ENCODE measurements at places on chromosomes 4 and X. TPM values are rescaled to one million over a fixed set of nuclear protein-coding genes. Genes with fewer than 3 reads are reported as not detected.

DNA sequence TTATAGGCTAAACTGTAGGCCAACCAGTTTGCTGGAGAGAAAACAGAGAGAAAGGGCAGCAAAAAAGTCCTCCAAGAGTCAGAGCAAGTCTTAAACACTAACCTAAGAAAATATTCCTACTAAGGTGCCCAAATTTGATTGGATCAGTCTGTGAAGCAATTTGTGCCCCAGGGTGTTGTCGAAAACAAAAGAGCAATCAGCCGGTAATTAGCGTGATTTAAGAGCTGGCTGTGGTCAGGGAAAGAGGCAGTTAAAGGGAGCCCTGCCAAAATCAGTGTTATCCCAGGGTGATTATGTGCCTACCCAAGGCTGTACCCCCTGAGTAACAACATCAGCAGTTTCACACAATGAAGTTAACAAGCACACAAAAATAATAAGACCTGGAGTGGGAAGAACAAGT lies 6.4 kb upstream of the BRWD3 start:
- no peak for DNase-seq

- DNase-seq: no peak
Observed at GRCh38 chrX:44178274-44179053, 165.0 kb downstream of the EFHC2 start.

The RPS6KA6 gene
- polyA plus RNA-seq: 3.3 TPM

GRCh38 chrX:37424000-37424429 lies 74.9 kb downstream of the PRRG1 start:
- no peak for DNase-seq

The RPA4 gene
- 0.12 TPM for polyA plus RNA-seq

The FAAH2 gene
- 0.53 TPM for polyA plus RNA-seq

The L1CAM gene
- polyA plus RNA-seq: 0.10 TPM

GRCh38 chrX:397575-397974 lies 10.9 kb upstream of the PPP2R3B start:
- DNase-seq: no peak

The FABP2 gene
- polyA plus RNA-seq: not detected

GRCh38 chr4:62455871-62456270 lies 1255.7 kb downstream of the ADGRL3 start:
- no peak for DNase-seq

DNA sequence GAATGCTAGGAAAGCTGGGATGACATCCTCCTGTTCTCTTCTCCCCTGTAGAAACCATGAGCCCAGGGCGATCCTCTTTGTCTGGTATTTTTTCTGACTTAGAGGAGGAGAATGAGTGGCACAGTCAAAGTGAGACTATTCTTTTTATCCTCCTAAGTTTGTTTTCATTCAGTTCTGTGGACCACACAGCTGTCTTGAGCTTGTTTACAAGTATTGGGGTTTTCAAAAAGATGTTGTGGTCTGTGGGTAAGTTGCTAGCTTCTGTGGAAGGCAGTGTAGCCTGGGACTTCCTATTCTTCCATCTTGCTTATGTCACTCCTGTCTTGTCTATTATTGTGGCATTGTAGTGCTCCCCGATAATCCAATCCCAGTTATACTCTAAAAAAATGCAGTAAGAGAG lies 223.0 kb downstream of the PAPSS1 start:
- no peak for DNase-seq

GRCh38 chr4:2487632-2488031 lies 18.7 kb downstream of the RNF4 start:
- DNase-seq: no peak

The SRPX2 gene
- 87.1 TPM for polyA plus RNA-seq

The GLOD5 gene
- polyA plus RNA-seq: not detected

DNA sequence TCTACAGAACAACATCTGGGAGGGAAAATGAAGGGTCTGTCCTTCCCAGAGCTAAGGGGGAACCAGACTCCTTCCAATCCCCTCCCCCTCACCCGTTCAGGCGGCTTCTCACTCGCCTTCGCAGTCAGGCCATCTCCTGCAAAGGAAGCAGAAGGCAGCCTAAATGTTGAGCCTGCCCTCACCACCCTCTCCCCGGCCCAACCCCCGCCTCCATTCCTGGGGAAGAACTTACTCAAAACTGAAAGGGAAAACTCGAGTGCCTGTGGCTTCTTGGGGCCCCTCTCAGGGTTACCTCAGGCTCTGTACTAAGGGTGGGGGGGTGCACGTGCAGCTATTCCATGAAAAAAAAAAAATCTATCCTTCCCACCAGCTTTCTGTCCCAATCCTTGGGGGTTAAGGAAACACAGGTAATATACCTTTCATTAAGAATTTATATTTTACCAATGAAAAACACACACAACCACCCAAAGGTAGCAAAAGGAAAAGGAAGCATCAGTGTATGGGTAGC lies 2.4 kb downstream of the ZMYM3 start:
- no peak for DNase-seq

- DNase-seq: no peak
Observed at GRCh38 chr4:40152637-40153036, 44.2 kb upstream of the RHOH start.

DNA sequence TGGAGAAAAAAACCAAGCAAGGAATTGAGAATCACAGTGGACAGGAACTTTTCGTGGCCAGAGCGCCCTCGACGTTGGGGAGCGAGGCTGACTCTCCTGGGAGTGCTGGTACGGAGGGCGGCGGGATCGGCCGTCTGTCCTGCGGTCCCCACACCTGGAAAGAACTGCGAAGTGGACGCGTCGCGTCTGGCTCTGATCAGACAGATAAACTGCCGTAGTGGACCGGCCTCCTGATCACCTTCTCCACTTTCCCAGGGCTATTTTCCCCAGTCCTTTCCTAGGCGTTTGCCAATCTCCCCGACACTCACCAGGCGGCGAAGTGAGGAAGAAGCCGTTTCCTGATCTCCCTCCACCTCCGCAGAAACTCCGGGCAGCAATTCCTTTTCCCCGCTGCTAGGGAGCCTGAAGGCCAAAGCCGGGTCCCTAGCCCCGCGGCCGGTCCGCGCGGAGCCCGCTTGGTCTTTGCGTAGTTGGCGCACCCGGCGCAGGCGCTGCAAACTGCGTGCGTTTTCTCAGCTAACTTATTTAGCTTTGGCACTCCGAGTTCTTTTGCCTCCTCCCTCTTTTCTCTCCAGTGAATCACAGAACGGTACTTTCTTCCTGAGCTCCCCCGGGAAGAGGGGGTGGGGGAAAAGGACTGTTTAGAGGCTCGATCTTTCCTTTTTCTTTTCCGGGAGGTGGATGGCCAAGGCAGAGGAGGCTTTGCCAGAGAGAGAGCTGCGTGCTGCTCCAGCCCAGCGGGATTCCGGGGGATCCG lies at the start of gene ARSJ:
TSS of gene ARSJ (minus strand) at position 500 of the 757 bp plus-strand sequence. CDS start 813 bp downstream, outside the sequence.
- peak; percentile 65 for DNase-seq

The IQCM gene
- polyA plus RNA-seq: 0.05 TPM

GRCh38 chr4:165556383-165556782 lies 177.6 kb downstream of the CPE start:
- DNase-seq: no peak

The ANOS1 gene
- polyA plus RNA-seq: 0.30 TPM

The POU3F4 gene
- not detected for polyA plus RNA-seq

The STK32B gene
- 4.0 TPM for polyA plus RNA-seq

The RBM47 gene
- polyA plus RNA-seq: 0.48 TPM

DNA sequence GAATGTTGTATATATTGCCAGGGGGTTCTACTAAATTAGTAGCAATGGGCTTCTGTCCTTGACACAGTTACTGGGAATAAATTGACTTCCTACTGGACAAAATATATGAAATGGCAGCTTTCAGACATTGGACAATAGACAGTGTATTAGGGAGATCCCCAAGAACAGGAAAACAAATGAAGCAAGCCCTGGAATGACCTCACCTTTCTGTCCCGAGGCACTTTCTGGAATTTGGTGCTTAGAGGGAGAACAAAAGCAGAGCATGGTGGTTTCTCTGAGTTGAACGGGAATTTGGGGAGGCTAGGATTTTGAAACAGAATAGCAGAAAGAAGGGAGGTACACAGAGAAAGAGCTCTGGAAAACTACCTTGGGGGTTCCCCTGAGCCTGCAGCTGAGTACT lies 187.7 kb upstream of the MAGEB2 start:
- DNase-seq: no peak

The TCEAL1 gene
- polyA plus RNA-seq: 24.9 TPM

DNA sequence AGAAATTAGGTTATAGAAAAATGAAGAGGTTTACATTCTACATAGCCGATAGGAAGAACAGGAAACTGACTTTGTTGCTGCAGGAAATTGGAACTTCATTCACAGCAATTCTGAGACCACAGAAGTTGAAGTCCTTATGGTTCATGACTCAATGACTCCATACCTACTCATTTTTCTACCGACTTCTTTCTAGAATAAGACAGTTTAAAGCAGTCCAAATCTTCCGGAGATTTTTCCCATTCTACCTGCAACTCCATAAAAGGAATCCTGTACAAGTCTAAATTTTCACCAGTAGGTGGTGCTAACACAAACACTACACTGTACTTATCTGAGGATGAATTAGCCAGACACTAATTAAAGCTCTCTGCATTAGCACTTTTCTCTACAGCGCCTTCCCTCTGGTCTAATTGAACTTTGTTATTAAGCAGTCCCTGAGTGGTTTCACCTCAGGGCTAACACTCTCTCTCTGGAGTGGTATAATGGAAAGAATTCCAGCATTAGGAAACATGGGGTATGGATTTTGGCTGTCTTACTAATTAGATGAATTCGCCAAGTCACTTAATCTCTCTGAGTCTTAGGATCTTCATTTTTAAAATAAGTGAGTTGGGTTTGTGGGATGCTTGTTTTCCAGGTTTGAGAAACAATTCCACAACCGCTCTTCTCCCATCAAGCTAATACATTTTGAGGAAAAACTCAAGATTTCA lies 167.9 kb downstream of the SMIM20 start:
- no peak for DNase-seq

GRCh38 chr4:132827522-132827921 lies 321.6 kb upstream of the PCDH10 start:
- no peak for DNase-seq

The NR0B1 gene
- 0.12 TPM for polyA plus RNA-seq

DNA sequence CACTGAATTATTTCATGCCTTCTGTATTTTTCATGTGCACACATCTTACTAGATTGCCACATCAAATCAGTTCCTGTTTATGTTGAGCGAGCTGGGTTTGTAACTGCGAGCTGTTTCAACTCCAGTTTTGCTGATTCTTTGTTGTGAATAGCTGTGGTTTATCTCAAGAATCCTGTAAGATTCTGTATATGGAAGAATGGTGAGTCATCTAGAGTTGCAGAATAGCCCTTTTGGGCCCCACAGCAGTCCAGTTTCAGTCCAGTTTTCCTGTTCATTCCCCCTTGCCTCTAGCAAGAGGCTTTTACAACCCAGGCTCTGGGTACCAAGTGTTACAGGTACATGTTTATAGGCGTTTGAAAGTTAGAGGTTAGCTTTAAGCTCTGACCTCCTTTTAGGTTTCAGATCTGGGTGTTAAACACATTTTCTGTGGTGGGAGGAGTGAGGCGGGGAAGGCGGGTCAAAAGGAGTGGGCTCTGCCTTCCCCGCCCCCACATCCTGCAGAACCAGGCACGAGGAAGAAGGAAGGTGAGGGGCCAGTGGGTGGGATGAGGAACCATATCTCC lies 32.7 kb downstream of the TBC1D14 start:
- peak; percentile 94 for DNase-seq

DNA sequence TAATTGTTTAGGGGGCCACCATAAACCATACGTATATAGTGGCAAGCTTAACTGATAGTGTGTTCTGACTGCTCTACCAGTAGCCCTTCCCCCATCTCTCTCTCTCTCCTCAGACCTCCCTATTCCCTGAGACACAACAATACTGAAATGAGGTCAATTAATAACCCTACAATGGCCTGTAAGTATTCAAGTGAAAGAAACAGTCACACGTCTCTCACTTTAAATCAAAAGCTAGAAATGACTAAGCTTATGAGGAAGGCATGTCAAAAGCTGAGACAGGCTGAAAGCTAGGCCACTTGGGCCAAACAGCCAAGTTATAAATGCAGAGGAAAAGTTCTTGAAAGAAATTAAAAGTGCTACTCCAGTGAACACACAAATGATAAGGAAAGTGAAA lies 78.0 kb downstream of the PRDM5 start:
- DNase-seq: no peak
